ENCODE measurements at places on chromosomes 3 and 15.

- DNase-seq, result no peak
These were observed 1.5 kb upstream of the CLK3 start for GRCh38 chr15:74613953-74614743.

GRCh38 chr15:90789462-90789861 lies 72.3 kb downstream of the BLM start:
- no peak for DNase-seq

GRCh38 chr15:42093966-42094365 lies 396 bp downstream of the PLA2G4D start:
- no peak for DNase-seq

DNA sequence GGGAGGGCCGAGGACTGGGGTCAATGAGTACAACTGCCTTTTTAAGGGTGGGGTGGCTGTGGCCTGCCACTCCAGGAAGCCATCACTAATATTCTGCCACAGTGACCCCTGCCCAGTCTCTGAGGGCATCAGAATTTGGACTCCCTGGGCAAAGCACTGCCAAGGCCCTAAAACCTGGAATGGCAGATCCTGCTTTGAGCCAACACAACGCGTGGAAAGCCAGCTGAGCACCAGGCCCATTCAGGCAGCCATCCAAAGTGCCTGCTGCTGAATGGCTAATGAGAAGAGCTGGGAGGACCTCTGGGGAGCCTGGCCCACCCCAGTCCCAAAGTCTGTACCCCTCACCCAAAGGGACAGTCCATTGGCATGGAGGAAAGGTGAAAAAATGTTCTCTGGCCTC lies 5.0 kb downstream of the TWF2 start:
- no peak for DNase-seq

- DNase-seq, result no peak
These were observed 20.9 kb downstream of the NOX5 start for GRCh38 chr15:69035205-69035917.

- DNase-seq, result no peak
These were observed 42.1 kb upstream of the CTDSPL start for GRCh38 chr3:37819591-37819990.

- DNase-seq, result no peak
These were observed 64.2 kb downstream of the OXNAD1 start for GRCh38 chr3:16329036-16329825.
